ENCODE measurements at places on chromosomes 4 and X. TPM values are rescaled to one million over a fixed set of nuclear protein-coding genes. Genes with fewer than 3 reads are reported as not detected.

The TMPRSS11F gene
- not detected for total RNA-seq

The LINC00632 gene
- 2.1 TPM for total RNA-seq

The VBP1 gene
- 43.9 TPM for total RNA-seq

The TDO2 gene
- total RNA-seq: 14.4 TPM

The POU4F2 gene
- not detected for total RNA-seq

The UTP14A gene
- 17.5 TPM for total RNA-seq

The TMEM255A gene
- total RNA-seq: under 0.01 TPM

The DMRTC1 gene
- not detected for total RNA-seq

The GK2 gene
- total RNA-seq: not detected

GRCh38 chr4:57602141-57602540 lies 492.0 kb upstream of the IGFBP7 start:
- DNase-seq: no peak

GRCh38 chrX:38452603-38453002 lies 100.2 kb downstream of the OTC start:
- no peak for DNase-seq

GRCh38 chrX:148929686-148930085 lies 429.3 kb downstream of the AFF2 start:
- DNase-seq: no peak

DNA sequence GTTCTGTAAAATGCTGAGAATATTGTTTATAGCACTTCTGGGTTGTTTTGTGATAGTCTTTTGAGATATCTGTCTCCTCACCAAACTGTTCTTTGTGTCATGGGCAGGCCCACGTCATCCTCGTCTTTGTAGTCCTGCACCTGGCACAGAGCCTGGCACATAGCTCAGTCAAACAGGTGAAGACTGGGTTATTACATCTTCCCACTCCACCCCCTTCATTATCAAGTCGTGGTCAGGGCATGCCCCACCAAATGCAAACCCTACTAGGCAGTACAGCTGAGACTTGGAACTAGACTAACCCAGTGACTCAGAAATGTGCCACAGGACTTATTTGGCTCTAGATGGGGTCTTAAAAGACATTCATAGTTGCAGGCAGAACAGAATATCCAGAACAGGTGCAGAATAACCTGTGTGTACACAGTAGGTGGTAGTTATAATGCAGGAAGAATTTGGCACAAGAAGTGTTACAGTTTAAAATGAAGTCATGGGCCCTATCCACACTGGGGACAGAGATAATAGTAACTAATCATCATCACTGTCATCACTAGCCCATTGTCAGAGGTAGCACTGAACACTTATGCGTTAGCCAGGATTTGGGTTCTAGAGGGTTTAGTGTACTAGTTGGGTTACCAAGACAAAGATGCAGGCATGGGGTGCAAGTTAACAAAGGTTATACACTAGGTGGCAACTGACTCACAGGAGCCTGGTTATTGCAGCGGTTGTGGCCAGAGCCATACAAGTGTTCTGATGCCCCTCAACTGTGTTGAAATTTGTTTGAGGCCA lies 74.9 kb downstream of the TBL1X start:
- DNase-seq: no peak

DNA sequence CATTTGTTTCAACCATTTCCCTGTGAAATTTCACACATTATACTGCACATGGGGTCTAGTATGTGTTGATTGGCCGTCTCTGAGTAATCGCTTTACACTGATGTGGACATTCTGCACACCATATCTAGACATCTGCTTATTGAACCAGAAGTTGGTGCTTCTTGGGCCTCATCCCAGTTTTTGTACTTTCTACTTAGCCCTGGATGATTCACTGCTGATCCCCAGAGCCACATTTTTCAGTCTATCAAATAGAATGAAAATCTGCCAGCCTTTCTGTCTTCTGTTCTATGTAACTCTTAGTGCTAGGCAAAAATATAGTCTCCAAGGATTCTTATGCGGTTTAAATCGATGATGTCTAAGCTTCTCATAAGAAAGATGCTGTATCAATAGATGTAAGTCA lies 40.5 kb upstream of the RELL1 start:
- peak; percentile 69 for DNase-seq

DNA sequence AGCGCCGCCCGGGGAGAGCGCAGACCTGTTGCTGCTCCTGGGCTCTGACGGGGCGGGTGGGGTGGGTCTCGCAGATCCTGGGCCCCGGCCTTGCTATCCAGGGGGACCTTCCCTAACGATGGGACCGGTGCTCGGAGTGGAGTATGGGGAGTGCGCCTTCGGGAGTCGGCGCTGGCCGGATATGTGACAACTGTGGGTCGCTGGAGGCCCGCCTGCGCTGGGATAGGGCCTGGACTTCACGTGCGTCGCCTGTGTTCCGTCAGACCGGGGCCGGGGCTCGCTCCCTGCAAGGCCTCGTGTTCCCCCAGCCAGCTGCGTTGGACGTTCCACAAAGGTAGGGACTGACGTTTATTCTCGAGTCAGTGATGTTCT lies 1.3 kb downstream of the TBL1X start:
- DNase-seq: peak; percentile 26

DNA sequence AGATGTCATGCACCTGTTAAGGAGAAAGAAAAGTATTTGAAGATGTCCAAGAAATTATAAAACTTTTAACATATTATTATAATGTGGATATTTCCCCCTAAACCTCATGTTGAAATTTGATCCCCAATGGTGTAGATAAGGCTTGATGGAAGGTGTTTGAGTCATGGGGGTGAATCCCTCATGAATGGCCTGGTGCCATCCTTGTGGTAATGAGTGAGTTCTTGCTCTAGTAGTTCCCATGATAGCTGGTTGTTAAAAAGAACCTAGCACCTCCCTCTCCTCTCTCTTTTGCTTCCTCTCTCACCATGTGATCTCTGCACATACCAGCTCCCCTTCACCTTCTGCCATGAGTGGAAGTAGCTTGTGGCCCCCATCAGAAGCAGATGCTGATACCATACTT lies 176.6 kb upstream of the NR3C2 start:
- DNase-seq: no peak

DNA sequence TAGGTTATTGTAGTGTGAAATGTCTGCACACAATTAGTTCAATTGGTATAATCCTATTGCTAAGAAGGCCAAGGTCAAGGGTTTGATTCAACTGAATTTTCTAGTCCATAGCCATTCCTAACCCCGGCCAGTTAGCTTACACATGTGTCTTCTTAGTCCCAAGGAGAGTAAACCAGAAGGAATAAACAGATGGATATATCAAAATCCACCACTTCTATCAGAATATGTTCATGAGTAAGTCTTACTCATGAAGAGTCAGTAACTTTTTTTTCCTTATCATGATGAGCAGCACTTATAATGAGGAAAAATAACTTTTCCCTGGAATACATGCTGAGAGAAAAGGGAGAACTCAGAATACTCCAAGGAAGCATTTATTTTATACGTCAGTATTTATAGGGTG lies 9.5 kb downstream of the HHIP start:
- DNase-seq: peak; percentile 65

DNA sequence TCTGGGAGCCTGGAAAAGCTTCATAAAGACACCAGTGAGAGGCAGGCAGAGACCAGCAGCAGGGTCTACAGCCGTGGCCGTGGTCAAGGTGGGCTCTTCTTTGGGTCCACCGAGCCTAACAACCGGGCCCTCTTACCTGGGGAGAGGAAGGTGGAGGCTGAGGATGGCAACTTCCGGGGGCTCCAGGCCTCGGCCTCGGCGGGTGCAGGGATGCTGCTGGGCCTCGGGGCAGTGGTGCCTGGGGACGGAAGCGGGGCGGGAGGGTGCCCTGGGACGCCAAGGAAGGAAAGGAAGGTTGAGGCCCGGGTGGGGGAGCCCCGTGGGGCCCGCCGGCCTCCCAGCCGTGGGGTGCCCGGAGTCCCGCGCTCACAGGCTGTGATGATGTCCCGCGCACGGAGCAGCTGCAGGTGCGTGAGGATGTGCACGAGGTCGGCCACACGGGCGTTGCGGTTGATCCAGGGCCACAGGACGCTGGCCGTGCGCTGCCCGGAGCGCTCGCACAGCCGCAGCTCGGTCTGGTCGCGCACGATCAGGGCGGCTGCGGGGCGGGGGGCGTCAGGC lies 561 bp downstream of the IRAK1 start:
- DNase-seq: no peak

DNA sequence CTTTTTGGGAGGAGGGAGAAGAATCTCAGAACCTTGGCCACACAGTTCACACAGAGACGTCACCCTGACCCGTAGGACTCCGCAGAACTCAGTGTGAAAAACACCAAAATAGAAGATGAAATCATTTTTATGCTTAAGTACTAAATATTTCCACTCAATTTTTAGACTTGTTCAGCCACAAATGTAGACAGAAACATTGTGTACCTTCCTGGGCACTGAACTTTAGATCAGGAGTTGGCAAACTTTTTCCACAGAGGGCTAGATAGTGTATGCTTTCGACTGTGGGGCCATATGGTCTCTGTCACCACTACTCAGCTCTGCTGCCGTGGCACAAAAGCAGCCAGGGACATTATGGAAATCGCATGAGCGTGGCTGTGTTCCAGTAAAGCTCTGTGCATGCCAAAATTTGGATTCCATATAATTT lies 61.8 kb upstream of the STOX2 start:
- DNase-seq: peak; percentile 70

- no peak for DNase-seq
Measured at GRCh38 chr4:87718217-87718835, 68.2 kb downstream of the DMP1 start.

DNA sequence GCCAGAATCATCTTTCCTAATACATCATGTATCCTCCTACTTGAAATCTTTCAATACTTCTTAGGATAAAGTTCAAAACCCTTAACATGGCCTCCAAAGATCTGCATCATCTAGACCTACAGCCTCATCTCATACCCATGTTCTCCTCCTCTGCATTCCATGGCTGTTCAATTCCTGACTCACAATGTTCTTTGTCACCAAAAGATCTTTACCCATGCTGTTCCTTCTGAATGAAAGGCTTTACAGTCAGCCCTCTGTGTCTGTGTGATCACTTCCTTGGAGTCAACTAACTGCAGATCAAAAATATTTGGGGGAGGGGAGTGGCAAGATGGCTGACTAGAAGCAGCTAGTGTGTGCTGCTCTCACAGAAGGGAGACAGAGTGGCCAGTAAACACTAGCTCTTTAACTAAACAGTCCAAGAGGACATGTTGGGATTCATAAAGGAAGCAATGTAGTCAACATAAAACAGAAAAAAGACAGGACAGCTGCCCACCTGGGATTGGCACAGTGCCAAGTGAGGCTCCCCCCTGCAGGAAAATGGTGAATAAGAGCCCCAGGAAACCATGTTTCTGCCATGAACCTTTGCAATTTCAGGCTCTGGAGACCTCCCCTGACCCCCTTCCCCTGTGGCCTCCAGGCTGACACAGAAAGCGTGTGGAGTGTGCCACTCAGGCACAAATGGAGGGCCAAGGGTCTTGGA lies 31.9 kb downstream of the CBR4 start:
- no peak for DNase-seq

GRCh38 chrX:119211649-119212014 lies 24.5 kb upstream of the PGRMC1 start:
- DNase-seq: no peak

DNA sequence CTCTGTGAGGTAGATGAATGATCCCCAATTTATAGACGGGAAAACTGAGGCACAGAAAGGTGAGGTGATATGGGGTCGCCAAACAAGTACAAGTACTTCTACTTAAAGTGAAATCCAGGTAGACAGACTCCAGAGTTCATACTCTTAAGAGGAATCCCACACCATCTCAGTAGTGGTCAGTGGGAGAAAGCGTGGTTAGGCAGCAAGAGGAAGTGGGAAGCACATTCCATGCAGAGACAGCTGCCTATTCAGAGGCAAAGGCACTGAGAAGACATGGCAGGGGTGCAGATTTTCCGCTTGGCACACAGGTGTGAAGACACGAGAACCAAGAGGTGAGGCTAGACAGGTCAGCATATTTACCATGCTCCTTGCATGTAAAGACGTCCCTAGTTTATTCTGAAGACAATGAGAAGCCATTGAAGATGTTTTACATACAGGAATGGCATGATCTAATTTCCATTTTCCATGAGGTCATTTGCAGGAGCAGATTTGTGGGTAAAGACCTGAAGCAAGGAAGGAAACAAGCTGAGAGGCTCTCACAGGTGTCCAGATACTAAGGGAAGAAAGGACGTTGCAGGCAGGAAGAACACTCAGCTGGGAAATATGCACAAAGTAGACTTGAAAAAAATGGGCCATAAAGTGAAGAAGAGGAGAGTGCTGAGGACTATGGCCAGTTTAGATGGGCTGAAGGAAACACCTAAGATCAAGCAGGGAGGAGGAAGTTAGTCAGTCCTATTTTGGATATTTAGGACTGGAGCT lies 17.3 kb upstream of the CLNK start:
- DNase-seq: peak; percentile 68

- DNase-seq: peak; percentile 54
Measured at GRCh38 chr4:17636696-17637622, 22.5 kb downstream of the MED28 start.

- DNase-seq: no peak
Measured at GRCh38 chrX:151994476-151994875, 20.0 kb upstream of the GABRE start.

GRCh38 chr4:87559090-87559837 lies 30.1 kb upstream of the SPARCL1 start:
- DNase-seq: no peak
